CD8-positive, alpha-beta T cell (primary cell): ENCODE measurements at places on chromosomes 2 and 18.

GRCh38 chr2:46847185-46847710 lies 68.4 kb downstream of the MCFD2 start:
- DNase-seq: no peak

DNA sequence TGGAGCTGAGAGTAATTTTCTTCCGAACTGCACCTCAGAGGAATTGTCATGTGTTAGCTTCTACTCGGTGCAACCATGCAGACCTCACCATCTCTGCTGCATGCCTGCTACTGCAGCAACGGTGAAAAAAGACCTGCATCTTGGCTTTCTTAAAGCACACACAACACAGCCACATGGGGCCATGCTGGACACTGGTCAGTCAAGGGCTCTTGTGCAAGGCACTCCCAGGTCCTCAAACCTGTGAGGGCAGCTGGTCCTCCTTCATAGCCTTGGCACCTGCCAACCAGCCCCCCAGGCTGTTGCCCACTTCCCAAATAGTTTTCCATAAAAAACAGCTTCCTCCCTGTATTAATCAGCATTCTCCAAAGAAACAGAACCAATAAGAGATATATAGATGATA lies 113.5 kb upstream of the TEX51 start:
- DNase-seq: no peak

- no peak for DNase-seq
These were observed 48.0 kb upstream of the CTLA4 start for GRCh38 chr2:203819434-203820133.

GRCh38 chr18:25957017-25957416 lies 133.4 kb downstream of the SS18 start:
- no peak for DNase-seq
